Cerebellar cortex (tissue), 1 donor: ENCODE measurements at places on chromosomes 7 and 10.

GRCh38 chr10:86956195-86956847, 1.1 kb downstream of the MMRN2 start:
- no peak for DNase-seq

DNA sequence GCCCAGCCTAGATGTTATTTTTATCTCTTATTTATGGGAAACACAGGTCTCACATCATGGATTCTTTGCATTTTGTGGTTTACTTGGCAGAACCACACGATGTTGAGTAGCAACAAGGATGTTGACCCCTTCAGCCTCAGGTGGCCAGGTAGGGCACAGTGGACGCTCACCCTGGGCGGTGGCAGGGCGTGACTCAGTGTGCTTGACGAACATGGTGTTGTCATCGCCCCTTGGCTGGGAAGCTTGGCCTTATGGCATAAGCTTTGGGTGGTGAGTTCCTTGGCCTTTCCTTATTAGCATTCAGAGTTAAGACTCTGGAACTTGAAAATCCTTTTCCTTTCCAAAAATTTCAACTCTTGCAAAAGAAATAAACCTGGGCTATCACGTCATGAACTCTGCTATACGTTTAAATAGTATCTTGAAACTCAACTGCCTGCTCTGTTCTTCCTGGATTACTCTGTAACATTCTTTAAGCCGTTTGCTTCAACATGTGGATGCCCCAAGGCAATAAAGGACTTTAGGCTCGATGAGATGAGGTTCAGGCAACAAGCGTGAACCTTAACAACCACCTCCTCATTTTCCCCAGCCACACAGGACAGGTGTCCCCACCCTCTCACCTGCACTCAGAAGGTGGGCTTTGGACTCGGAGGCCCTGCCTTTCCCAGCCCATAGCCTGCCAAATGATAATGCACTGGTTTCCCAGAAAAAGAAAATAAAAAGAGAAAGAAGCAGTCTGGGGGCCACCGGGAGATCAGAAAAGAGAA, 22.5 kb upstream of the ECHDC3 start:
- DNase-seq = no peak

- DNase-seq = peak; percentile 58
Measured at GRCh38 chr10:91163269-91163868, 57.1 kb upstream of the PCGF5 start.

DNA sequence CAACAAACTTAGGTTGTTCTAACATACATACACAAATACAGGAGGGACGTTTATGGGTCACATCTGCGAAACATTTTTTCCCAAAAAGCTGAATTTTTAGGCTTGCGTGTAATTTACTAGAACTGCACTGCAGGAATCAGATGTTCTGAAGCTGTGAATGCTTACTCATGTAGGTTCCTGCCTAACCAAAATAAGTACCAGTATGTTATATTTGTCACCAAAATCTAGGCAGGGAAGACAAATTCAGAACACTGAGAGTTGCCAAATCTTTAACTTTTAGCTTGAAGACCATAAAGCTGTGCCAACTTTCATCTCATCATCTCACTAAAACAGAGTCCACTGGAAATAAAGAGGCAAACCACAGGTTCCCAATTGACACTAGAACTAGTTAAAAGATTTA, 5.7 kb downstream of the UBE2H start:
- DNase-seq = no peak
